Stimulated activated CD4-positive, alpha-beta T cell treated with anti-CD3 and anti-CD28 coated beads, TNF-alpha, amount 100 ng/mL, for 24 hours (primary cell): ENCODE measurements at places on chromosomes 2 and 18.

- no peak for DNase-seq
Observed at GRCh38 chr2:24334245-24334633, 26.1 kb downstream of the ITSN2 start.

DNA sequence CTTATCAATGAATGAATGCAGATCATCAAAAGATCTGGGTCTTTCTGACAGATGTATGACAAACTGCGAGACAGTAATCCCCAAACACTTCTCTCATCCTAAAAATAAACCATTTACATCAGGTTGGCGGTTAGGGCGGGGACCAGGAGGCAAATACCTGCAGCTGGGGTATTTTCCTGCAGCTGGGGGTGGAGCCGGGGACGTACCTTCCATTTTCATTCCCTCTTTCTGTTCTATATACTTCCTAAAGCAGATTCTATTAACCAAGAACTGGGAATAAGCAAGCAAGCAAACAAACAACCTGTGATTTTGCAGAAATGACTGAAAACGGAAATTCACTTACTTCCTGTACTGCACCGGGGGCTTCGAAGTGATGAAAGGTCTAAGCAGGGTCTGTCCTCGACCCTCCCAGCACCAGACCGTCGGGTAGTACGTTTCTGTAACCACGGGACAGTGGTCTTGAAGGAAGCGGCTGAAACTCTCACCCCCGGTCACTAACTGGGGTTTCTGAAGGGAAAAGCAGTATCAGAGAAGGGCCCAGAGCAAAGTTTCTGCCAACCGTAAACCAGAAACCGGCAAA, 1.2 kb downstream of the ABHD3 start:
- DNase-seq: peak; percentile 26

DNA sequence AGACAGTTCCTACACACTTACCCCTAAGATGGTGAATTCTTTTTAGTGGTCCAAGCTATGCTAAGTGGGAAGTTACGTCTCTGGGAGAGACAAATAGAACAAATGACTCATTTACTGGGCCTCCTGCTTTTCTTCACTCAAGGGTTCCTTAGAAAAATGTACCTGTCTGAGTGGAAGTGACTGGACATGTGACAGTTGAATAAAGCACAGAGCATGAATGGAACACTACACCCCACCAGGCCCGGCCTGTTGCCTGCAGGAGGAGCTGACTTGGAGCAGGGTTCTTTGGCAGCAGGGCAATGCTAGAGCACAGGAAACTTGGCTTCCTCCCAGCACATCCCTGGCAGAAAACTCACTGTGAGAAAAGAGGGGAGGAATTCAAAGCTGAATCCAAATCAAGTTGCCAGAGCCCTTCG, 451.0 kb upstream of the SETBP1 start:
- DNase-seq: no peak

DNA sequence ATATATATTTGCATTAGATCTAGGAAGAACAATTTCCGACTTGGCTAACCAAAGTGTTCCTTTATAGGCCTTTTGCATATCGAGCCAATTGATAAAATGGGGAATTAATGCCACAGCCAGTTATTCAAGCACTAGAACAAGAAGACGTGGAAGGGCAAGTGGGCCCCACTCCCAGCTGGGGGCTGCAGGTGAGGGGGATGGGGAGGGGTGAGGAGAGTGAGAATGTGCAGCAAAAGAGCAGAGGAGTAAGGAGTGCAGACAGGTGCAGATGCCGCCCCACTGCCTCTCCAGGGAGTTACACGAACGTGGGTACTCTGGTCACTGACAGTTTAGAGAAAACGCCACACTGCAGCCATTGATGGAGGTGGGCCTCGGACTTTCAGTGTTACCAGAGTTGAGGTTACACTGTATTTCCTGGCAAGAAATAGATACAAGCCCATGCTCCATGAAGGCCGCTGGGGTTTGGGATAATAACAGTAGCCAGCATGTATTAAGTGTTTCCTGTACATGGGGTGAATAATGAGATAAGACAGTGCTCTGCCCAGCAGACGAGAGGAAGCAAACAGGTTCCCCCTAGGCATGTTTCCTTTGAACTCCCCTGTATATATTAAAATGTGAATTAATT, 40.9 kb downstream of the GORASP2 start:
- no peak for DNase-seq

DNA sequence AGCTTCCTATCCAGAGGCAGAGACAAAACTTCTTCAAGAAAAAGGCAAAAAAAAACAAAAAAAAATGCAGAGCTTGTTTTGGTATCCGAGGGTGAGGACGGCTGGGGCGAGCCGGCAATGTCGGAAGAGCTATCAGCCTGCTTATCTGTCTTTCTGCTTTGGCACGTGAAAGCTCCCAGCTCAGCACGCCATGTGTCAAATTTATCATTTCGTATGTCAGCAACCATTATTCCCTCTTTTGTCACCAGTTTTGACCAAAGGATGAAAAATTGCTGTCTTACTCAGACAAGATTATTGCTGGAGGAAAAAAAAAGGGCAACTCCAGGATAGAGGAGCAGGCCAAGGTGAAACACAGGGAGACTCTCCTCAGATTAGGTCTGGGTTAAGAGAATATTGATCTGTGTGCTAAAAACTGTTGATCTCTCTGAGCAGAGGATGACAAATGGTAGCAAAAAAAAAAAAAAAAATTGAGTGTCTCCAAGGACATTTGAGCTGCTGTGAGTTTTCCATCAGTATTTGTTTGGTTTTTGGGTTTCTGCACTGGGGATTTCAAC, 532.0 kb upstream of the POU3F3 start:
- DNase-seq: no peak

DNA sequence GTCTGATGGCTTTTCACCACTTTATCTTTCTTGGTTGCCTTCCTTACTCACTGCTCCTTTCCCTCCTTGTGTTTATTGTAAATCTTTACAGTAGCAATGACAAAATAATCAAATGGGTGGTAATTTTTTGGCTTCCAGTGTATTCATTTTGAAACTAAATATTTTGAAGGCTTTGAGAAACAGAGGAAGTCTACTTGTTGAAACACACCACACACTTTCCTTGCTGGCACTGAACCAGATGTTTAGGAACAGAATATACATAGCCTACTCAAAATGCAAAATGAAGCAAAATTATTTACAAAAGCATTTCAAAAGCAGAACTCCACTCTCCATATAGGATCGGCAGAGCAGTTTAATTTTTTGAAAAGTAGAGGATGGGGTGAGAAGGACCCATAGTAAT, 189.8 kb downstream of the LTBP1 start:
- no peak for DNase-seq
